ENCODE measurements at places on chromosomes 3 and 15.

DNA sequence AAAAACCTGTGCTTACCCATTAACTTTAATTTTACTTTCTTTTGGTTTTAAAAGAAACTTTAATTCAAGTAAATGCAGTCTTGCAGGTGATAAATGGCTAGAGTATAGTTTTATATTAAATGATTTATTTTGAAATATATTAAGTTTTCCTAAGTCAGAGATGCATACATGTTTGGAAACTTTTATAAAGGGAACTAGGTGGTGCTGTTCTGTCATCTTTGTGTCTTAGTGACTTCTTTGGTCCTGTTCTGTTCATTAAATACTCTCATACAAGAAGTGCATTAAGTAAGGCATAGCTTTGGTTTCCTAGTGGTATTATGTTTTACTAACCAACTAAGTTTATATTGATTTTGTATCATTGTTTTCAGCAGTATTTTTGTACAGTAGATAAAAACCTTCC, 15.6 kb downstream of the CADM2 start:
- no peak for DNase-seq

DNA sequence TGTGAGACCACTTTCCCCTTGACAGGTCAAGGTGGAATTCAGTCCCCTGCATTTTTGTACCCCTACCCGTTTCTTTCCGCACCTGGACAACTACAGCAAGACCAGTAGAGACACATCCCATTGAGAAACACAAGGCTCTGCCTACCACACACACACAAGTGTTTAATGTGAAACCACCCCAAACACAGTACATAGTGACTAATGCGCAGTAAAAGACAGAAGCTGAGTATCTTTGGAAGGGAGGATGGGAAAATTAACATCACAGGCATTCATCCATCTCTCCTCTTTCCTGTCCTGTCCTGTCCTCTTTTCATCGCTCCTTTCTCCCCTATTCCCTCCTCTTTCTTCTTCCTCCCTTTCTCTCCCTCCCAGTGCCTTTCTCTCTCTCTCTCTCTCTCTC, 64.8 kb downstream of the SCN11A start:
- DNase-seq, result no peak

DNA sequence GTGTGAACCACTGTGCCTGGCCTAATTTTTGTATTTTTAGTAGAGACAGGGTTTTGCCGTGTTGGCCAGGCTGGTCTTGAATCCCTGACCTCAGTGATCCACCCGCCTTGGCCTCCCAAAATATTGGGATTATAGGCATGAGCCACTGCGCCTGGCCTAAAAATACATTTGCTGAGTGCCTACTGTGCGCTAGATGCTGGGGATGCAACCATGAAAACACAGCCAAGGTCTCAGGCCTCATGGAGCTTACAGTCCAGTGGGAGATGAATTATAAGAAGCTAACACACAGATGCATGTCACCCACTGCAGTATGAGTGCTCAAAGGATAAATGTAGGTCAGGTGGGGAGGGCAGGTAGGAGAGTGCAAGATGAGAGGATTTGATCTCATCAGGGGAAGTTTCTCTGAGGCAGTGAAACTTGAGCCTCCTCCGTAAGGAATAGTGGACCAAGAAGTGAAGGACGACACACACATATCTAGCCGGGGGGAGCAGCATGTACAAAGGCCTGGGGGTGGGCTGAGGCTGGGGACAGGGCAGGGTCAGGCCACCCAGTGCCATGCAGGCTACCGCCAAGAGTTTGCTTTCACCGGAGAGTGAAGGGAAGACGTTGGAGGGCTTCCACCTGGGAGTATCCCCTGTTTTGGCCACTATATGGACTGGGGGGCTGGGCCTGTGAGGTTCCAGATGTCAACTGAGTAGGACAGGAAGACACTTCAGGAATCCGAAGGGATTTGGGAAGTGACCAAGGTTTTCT, 24.3 kb downstream of the IRAK2 start:
- DNase-seq, result no peak

DNA sequence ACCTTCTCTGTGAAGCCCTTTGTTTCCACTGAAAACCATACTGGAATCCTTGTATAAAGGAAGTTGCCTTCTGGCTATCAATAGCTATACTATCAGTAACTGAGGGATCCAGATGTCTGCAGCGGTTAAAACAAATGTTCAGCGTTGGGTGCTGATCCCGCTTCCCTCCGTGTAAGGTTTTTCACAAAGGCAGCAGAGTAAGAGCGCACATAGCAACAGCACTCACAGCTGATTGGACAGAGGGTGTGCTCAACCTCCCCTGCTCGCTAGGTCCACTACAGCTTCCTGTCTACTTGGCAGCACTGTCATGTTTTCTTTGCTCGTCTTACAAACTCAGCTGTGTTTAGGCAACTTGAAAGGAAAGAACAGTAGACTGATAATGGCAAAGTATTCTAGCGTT, 27.3 kb downstream of the ATOSA start:
- no peak for DNase-seq

GRCh38 chr15:55796321-55796965, 53.5 kb upstream of the PRTG start:
- no peak for DNase-seq

DNA sequence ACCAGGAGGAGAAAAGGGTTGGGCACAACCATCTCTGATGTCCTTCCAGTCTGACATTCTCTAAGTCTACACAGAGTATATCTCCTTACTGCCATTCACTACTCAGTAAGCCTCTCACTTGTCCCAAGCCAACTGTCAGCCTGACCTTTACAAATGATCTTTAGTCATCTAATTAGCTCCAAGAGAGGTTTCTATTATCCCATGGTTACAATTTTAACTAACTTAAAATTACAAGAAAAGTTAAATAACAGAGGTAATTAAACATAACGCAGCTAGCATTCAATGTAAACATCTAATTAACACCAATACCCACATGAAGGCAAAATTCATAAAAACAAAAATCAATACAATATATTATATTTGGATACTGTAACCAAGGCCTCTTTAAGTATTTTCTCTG, 126.9 kb downstream of the LSAMP start:
- no peak for DNase-seq

DNA sequence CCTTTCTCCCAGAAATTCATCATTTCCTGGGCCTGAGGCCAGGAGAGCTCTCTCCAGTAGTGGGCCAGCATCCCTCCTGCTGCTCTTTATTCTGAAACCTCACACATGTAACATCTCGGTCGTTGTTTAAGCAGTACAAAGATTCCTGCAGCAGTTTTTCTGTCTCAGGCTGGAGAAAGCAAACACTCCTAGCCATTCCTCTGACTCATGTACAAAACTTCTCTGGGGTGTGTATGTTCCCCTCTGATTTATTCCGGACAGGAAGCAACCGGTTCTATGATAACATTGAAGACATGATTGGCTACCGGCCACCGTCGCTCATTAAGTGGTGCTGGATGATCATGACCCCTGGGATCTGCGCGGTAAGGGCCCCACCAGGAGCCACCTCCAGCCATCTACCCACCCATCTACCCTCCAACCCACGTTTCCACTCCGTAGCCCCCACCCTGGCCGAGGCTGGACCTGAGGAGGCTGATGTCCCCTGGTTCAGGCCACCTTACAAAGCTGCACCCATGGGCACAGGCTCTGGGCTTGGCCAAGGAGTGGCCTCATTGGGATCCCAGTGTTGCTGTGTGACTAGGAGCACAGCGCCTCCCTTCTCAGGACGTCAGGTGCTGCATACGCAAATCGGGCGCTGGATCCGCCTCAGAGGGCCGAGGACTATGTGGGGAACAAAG, 58.6 kb upstream of the SLC6A1 start:
- DNase-seq, result no peak

GRCh38 chr15:62475591-62475990, 310.5 kb upstream of the C2CD4B start:
- no peak for DNase-seq

DNA sequence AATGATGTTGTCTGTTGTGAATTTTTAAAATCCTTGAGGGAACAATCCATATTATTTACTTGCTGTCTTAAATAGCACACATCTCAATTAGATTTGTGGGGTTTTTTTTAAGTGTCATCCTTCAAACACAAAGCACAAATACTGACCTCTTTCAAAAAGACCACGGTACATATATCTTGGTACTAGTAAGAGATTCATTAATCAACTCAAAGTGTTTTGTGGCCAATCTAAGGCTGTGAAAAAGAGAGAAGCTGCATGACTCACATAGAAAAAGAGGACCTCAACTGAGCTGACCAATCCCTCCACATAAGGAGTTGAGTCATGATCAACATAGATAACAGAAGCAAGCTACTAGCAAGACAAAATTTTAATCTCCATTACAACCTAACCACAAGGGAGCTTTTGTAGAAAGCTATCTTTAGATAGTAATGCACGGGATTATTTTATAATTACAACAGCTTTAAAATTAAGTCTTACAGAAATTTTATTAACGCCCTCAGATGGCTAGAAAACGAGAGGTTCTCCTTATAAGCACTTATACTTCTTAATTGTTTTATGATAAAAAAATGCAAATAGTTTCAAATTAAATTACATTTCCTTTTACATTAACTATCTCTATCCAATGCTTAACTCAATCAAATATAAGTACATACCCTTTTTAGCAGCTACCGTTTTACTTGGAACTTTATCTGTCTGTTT, 60.5 kb downstream of the TOP2B start:
- DNase-seq, result no peak

DNA sequence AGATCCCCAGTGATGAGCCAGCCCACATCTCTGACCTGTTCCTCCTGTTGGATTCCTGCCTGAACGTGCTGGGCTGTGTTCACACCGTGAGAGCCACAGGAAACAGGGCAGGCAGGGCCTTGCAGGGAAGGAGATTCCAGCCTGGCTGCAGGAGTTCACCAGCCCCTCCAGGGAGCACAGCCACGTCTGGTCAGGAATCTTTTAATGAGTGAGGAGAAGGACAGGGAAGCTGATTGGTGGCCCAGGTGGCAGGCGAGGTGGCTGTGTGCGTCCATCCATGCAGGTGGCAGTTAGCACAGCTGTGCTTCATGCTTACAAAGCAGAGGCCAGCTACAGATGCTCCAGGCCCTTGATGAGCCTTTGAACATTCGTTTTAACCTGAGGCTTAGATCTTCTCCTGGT, 10.5 kb downstream of the LRRK1 start:
- DNase-seq, result no peak

DNA sequence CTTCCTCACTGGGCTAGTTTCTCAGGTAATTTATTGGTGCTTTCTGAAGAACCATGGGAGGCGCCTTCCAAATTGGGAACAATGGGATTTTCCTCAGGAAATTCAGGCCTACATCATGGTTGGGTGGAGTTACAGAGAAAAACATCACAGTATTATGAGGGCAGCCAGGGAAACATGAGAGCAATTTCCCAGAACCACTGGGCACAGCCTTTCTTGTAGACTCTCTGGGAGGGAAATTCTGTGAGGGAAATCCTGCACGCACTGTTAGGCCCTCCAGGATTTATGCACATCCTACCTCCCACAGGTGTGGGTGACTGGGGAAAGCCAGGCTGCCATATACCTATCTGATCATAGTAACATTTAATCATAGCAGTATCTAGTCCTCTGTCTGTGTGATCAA, 13.2 kb downstream of the POPDC2 start:
- DNase-seq, result no peak

- DNase-seq, result no peak
Measured at GRCh38 chr3:53255423-53255774, 423 bp downstream of the TKT start.

GRCh38 chr3:11373654-11374053, 101.5 kb downstream of the ATG7 start:
- DNase-seq, result no peak

GRCh38 chr15:91947683-91948608, 94.4 kb downstream of the SLCO3A1 start:
- no peak for DNase-seq

DNA sequence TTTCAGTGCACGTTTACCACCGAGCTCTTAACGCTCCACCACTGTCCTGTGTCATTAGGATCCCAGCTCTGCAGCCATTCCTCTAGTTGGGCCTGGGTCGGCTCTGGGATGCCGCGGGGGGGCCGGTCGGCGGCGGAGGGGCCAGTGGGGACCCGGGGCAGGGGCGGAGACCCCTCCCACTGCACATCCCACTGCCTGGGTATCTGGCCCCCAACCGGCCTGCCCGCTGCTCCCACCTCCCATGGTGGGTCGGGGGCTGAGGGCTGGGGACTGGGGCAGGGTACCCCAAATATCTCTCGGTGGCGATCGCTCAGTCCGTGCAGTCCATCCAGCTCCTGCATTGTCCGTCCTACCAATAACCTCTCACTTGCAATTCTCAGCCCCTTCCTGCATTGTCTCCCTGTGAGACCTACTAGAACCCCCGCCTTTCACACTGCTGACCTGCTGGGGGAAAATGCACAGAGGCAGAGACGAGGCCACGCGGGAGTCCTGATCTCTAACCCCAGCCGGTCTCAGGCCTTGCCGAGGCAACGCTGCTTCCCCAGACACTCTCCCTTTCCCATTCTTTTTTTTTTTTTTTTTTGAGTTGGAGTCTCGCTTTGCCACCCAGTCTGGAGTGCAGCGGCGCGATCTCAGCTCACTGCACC, 24.0 kb upstream of the MUC20 start:
- DNase-seq, result no peak

DNA sequence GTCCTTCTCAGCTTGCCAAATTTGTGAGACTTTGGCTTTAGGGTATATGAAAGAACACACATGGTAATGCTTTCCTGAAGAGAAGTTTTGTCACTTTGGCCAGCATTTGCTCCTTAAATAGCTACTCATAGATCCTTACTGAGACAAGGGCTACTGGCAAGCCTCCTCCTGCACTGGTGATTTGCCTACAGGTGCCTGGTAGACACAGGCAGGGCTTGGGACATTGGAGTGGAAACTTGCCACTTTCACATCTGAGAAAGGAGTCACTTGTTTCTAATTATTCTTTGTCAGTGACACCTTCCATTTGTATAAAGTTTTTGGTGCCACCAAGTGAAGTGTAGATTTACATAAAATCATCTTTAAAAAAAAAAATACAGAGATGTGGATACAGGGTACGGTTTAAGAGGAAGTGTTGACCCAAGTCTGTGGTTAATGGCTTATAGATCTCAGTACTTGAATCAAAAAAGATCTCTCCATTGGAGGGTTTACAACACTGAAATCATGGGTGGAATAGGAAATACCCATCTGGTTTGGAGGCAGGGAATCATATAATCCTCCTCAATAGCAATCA, 132.8 kb upstream of the GADL1 start:
- DNase-seq, result no peak

DNA sequence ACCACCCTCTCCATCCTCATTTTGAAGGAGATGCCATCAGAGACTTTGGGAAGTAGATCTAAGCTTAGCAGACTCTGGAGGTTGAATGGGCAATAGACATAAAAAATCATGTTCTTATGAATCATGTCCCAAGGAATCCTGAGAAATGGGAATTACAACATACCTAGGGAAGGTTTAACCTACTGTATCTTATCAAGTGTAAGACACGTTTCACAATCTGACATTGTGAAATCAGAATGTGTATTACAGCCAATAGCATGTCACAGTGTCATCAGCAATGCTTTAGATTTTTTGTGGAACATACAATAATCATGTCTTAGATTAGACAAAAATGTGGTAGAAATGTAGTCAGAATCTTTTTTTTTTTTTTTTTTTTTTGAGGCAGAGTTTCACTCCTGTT, 332.4 kb upstream of the TLE3 start:
- DNase-seq, result no peak

DNA sequence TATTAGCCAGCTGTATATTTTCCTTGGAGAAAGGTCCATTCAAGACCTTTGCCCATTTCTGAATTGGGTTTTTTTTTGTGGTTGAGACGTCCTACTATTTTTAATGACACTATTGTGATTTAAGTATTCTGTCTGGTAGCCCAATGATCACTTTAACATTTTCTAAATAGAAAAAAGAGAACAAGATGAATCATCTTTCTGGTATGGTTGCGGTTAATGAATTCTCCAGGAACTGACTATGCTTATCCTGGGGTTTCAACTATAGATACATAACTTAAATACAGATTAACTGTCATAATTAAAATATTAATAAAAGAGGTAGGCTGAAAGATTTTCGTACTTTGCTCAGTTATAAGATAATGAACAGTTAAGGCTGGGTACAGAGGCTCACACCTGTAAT, 51.9 kb downstream of the PBRM1 start:
- DNase-seq, result no peak

Measured in activated naive CD4-positive, alpha-beta T cell (primary cell).